DMS79 treated with DMSO at 0.1 percent for 48 hours (cell line): ENCODE measurements at places on chromosomes 2 and 18.

- DNase-seq, result no peak
Measured at GRCh38 chr18:26175481-26175880, 41.8 kb downstream of the PSMA8 start.

- no peak for DNase-seq
Measured at GRCh38 chr2:186543561-186544131, 46.2 kb upstream of the ITGAV start.

GRCh38 chr2:238107525-238108422 lies 7.6 kb downstream of the ESPNL start:
- DNase-seq, result no peak

GRCh38 chr2:47040651-47041050 lies 114.5 kb downstream of the STPG4 start:
- DNase-seq, result no peak

DNA sequence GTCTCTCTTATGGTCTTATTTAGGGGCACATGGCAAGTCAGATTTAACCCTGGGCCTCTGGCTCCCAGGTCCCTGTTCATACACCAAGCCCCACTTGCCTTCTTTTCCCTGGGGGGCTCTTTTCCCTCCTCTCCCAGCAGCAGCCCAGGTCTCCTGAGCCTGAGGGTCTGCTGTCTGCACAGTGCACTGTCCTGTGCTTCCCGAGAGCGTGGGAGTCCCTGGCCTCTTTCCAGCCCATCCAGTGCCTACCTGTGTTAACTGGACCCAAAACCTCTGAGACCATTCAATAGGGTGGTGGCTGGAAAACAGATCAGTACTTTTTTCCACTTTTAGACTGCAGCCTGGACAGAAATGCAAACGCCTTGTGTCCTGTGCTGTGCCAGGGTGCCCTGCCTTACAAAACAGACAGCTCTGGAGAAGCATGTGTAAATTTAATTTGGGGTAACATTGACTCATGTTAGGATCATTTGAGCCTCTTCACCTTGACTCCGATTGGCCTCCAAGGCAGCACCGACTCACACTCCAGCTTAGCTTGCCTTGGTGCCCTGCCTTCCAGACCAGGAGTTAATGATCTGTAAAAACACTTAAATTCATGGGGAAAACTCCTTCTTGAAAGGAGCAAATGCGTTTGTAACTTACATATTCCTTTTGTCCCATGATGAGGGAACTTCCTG lies 34.3 kb downstream of the TWIST2 start:
- DNase-seq, result no peak

DNA sequence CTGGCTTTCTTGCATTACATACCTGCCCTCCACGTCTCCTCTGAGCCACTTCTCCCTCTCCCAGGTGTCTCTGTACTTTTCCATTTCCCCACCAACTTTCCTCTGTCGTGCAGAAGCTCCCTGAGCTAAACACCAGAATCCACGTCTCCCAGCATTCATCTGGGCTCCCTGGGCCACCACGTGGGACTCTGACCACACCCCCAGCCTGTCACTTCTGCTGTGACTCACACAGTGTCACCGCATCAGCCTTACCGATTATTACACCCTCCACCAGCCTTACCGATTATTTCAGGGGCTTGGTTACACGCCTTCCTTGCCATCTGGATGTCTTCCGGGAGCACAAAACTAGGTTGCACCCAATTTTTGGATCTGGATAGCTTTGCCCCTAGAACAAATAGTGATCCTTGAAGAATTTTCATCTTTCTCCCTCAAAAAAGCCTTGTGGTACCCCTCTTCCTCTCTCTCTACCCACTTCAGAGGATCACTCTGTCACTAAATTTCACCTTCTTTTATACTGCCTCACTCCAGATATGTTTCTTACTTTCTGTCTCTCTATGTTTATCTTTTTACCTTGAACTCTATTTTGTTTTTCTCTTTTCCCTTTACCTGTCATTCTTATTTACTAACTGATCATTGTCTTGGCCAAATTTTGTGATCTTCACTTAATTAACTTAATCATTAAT lies 136.9 kb upstream of the CAB39 start:
- no peak for DNase-seq

GRCh38 chr2:53784436-53784835 lies 2.3 kb downstream of the ASB3 start:
- no peak for DNase-seq

DNA sequence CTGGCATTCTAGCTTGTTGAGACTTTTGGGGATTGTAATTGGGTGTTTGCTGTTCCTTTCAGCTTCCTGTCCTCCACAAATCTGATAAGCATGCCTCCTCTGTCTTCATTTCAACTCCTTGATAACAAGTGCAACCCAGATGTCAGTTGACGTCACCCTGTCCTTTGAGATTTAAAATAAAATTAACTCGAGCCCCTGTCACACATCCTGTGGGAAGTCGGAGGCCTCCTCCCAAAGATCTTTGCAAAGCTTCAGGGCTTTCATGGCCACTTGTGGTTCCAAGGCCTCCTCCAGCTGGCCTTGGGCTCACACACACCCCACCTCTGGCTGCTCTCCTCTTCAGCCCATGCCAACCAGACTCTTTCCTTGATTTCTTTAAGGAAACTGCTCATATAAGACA lies 69.9 kb upstream of the ITGA6 start:
- DNase-seq, result no peak

DNA sequence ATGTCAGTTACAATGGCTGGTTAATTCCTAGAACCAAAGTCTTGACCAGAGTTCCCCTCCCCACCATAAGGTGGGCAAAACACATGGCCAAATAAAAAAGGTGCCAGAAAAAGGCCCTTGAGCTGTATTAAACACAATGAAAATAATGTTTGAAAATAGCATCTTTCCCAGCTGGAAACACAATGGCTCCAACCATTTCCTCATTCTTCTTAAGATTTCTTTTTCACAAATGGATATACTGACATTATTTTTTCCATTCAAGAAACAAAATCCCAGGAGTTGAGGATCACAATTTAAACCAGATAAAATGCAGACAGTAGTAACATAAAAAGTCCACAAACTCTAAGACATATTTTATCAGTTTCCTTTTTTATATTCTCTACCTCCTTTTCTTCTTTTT lies 143.8 kb downstream of the EXOC6B start:
- DNase-seq, result no peak

DNA sequence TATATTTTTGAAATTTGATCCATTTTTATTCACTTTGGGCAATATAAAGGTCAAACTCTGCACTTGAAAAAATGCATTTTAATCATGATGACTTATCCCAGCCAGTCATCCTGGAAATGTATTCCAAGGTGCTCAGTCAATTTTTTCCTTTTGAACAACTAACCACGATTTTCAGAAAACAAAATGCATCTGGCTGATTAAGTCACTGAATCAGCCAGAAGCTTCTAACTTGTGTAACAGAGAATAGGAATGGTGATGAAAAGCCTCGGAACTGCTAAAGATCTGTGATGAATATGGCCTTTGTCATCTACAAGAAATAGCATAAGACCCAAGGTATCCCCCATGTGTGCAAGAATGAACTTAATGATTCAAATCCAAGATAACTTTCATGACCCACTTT lies 572.7 kb downstream of the EPHA4 start:
- DNase-seq, result no peak

DNA sequence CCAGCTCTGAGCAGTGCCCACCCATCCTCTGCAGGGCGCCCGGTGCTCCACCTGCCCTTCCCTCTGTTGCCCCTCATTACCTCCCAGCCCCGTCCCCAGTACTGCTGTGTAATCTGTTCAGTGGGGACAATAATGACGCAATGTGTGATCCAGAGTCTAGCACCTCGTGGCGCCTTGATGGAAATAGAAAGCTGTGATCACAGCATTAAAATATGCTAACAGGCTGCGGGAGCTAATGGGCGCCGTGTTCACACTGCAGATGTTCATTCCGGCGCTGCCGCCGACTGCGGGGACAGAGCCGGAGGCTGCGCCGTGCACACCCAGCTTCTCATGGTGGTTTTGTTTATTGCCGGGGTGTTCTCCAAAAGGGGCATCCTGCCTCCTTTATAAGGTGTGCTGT lies 235.2 kb downstream of the LDLRAD4 start:
- no peak for DNase-seq

GRCh38 chr2:60834270-60834717 lies 47.1 kb upstream of the REL start:
- DNase-seq, result no peak

- peak; percentile 39 for DNase-seq
Measured at GRCh38 chr18:75810961-75811551, 383.6 kb upstream of the SMIM21 start.

DNA sequence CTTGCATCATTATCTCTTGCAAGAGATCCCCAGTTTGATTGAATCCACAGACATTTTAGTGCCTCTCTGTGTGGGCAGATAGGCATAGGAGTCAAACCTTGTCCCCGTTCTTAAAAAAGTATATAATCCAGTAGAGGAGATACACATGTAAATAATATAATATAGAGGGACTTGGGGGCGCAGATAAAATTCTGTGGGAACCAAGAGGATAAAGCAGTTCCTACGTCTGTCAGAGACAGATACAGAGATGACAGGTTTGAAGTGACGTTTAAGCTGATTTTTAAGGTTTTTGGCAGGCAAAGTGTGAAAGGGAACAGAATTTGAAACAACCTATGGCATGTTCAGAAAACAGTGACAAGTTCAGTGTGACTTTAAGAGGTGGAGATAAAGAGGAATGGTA lies 63.1 kb downstream of the CAB39 start:
- DNase-seq, result no peak

DNA sequence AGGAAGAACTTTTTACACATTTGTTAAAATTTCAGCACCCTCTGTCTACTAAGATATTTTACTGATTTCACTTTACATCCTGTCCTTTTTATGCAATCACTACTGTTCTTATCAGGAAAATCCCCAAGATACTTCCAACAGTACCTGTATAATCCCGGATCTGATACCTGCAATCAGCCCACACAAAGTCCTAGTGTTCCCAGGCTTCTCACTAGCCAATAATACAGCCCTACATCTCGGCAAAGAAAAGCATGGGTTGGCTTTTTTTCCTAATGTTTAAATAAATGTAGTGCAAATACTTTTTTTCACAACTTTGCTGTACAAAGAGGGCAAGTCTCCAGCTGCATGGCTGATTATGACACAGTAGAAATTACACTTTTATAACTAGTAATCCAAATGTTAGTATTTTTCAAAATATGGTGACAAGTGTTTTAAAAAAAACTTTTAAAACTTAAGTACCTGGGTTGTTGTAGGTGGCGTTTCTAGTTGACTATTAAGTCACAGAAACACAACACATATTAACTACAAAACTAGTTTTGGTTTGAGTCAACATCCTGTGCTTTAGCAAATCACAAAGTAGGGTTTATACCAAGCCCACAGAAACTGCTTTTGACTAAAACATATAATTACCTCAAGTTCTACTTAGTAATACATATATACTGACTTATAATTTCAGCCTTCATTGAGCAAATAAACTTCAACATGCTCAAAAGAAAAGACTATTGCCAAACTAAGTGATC lies 19.5 kb downstream of the CNOT11 start:
- DNase-seq, result no peak

GRCh38 chr2:14632133-14632936 lies at the start of gene LRATD1:
LRATD1 (plus strand) TSS chr2:14632717; CDS start chr2:14633980, 1,263 bp downstream.
- DNase-seq, result peak; percentile 74

GRCh38 chr2:73917696-73918207 lies 8.9 kb upstream of the DGUOK start:
- no peak for DNase-seq

GRCh38 chr2:180775711-180776110 lies 204.7 kb upstream of the UBE2E3 start:
- DNase-seq, result no peak

DNA sequence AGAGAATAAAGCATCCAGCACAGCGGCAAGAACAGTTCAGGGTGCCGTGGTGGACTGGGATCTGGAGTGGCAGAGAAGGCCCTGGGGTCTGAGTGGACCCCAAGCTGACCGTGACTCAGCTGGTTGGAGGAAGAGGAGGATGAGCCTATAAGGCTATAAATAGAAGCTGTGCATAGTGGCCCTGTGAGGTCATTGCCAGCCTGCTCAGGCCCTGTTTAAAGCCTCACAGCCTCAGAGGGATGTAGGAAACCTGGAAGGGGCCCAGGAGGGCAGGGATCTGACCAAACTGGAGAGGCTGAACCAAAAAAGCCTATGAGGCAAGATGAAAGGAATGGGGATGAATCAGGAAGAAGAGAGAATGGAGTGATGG lies 11.3 kb upstream of the DES start:
- DNase-seq, result no peak

- no peak for DNase-seq
Measured at GRCh38 chr2:39390216-39390615, 46.9 kb downstream of the MAP4K3 start.

DNA sequence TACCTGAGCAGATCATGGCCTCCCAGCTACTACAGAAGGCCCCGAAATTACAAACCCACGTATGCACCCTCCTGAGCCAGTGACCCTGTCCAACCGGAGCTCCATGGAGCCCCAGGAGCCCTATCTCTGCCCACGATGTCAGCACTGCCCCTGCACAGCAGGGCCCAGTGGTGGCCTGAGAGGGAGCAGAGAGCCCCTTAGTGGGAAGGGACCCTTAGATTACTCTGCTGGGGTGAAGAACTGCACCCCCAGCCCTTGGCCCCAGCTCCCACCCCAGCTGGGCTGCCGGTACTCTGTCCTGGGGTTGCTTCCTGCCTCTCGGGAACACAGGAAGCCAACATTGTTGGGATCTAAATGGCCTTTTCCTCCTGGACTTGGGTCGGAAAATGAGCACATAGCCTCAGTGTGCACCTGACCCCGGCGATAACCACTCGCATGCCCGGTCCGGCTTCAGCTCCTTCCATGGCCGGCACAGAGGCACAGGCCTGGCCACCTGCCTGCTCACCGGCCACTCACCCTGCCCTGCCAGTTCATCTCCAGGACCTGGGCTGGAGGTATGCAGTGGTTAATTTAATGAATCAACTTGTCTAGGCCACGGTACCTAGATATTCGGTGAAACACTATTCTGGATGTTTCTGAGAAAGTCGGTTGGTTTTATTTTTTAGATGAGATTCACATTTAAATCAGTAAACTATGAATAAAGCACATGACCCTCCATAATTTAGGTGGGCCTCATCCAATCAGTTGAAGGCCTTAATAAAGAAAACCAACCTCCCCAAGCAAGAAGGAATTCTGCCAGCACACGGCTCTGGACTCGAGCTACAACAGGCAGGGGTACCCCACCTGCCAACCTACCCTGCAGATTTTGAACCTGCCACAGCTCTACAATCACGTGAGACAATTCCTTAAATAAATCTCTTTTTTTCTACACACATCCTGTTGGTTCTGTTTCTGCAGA lies 19.2 kb downstream of the TNS1 start:
- no peak for DNase-seq

- no peak for DNase-seq
Measured at GRCh38 chr2:176039375-176039774, 37.3 kb upstream of the LNPK start.

DNA sequence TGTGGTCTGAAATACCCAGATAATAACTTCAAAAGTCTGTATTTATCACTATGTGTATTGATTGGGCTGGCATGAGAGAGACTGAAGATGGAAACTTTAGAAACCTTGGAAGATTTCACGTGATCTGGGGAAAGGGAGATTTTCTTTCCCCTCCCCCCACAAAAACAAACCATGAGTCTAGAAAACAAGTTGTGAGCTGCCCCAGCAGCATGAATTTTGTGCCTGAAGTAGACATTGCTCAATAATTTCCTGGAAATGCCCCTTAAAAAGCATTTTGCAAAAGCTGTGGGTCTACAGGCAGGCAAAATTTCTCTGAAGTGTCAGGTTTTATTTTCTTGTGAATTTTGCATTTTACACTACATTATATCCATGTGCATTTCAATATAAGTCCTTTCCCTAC lies 101.8 kb downstream of the ETAA1 start:
- DNase-seq, result no peak
